Regular cardiac myocyte (primary cell): ENCODE measurements at places on chromosomes 4 and X. TPM values are rescaled to one million over a fixed set of nuclear protein-coding genes. Genes with fewer than 3 reads are reported as not detected.

Gene WDR17
- total RNA-seq: 0.58 and 1.7 TPM in 2 replicates

Gene TLR8
- total RNA-seq: not detected in 2 replicates

Gene BEND2
- not detected in 2 replicates for total RNA-seq

Gene ADH1C
- total RNA-seq: under 0.01 TPM in 1 of 2 replicates, not detected in the other

Gene DCHS2
- total RNA-seq: under 0.01 TPM in 1 of 2 replicates, not detected in the other

Gene HMGB3
- total RNA-seq: 3.9 and 20.1 TPM in 2 replicates

Gene RAB33A
- 1.2 and 15.2 TPM in 2 replicates for total RNA-seq

Gene ANOS1
- total RNA-seq: 2.1 and 6.5 TPM in 2 replicates

Gene CDKL5
- 1.9 and 3.7 TPM in 2 replicates for total RNA-seq

Gene KLB
- total RNA-seq: under 0.01 TPM in 1 of 2 replicates, not detected in the other

Gene TMEM150C
- total RNA-seq: 0.38 and 0.85 TPM in 2 replicates

Gene TLR2
- total RNA-seq: 0.85 TPM in 1 of 2 replicates, not detected in the other

Gene FDCSP
- total RNA-seq: not detected in 2 replicates

Gene MXRA5
- 0.58 and 7.0 TPM in 2 replicates for total RNA-seq

Gene NLGN3
- total RNA-seq: under 0.01 TPM in 2 replicates

Gene NUP62CL
- not detected in 2 replicates for total RNA-seq

Gene POF1B
- under 0.01 TPM in 2 replicates for total RNA-seq

Gene XAGE2
- not detected in 2 replicates for total RNA-seq

Gene ING2
- 12.7 and 15.5 TPM in 2 replicates for total RNA-seq

Gene RHOXF2B
- total RNA-seq: not detected in 2 replicates

Gene TEX11
- total RNA-seq: not detected in 2 replicates

Gene BANK1
- 0.19 and 0.28 TPM in 2 replicates for total RNA-seq

Gene PNMA3
- total RNA-seq: under 0.01 and 0.28 TPM in 2 replicates

Gene PCDH18
- total RNA-seq: 47.0 and 67.9 TPM in 2 replicates

Gene PLAC1
- under 0.01 TPM in 1 of 2 replicates, not detected in the other for total RNA-seq

Gene CT45A1
- not detected in 2 replicates for total RNA-seq

Gene ERAS
- not detected in 2 replicates for total RNA-seq

Gene RPS6KA6
- 2.3 and 2.5 TPM in 2 replicates for total RNA-seq

Gene SLC10A4
- 0.28 TPM in 1 of 2 replicates, not detected in the other for total RNA-seq

Gene SSX1
- total RNA-seq: not detected in 2 replicates

Gene GRIA3
- 1.9 and 5.4 TPM in 2 replicates for total RNA-seq

Gene ANK2
- total RNA-seq: 15.5 and 50.2 TPM in 2 replicates

Gene PRKX
- 14.2 and 17.2 TPM in 2 replicates for total RNA-seq

Gene ZCCHC18
- 0.19 and 3.1 TPM in 2 replicates for total RNA-seq

Gene CLGN
- under 0.01 and 1.1 TPM in 2 replicates for total RNA-seq

Gene GIMD1
- 0.19 and 0.28 TPM in 2 replicates for total RNA-seq

Gene PSAPL1
- not detected in 2 replicates for total RNA-seq

Gene STOX2
- total RNA-seq: 0.38 and 1.1 TPM in 2 replicates

Gene MAGEA4
- not detected in 2 replicates for total RNA-seq

Gene EPGN
- 0.38 and 0.85 TPM in 2 replicates for total RNA-seq

Gene NDP
- 2.3 and 2.5 TPM in 2 replicates for total RNA-seq

Gene CENPVL1
- total RNA-seq: not detected in 2 replicates

Gene CPE
- 33.5 and 294 TPM in 2 replicates for total RNA-seq

Gene AWAT1
- not detected in 2 replicates for total RNA-seq

Gene DDX53
- not detected in 2 replicates for total RNA-seq

Gene ADH6
- under 0.01 TPM in 1 of 2 replicates, not detected in the other for total RNA-seq

Gene FUNDC1
- total RNA-seq: 13.2 and 15.0 TPM in 2 replicates

Gene GC
- not detected in 2 replicates for total RNA-seq

Gene LRP2BP
- total RNA-seq: 0.58 and 0.85 TPM in 2 replicates
